Right renal pelvis (tissue), 4 donors: ENCODE measurements at places on chromosomes 3 and 15.

- DNase-seq, result no peak
These were observed 1.8 kb upstream of the SH2D7 start for GRCh38 chr15:78090422-78091063.

GRCh38 chr15:60673918-60674558 lies 195.1 kb upstream of the ICE2 start:
- no peak for DNase-seq

DNA sequence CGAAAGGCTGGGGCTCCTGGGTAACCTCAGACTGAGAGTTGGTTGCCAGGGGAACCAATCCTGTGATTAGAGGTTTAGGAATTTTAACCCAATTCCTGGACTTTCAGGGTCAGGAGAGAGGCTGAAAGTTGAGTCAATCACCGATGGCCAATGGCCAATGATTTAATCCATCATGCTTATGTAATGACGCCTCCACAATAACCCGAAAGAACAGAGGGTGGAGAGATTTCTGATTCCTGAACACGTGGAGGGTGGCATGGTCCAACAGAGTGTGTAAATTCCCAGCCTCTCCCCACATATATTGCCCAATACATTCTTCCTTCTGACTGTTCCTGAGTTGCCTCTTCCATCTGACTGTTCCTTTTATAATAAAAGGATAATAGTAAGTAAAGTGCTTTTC lies 137.2 kb upstream of the CBLB start:
- no peak for DNase-seq

- peak; percentile 56 for DNase-seq
These were observed 90.2 kb downstream of the ANP32A start for GRCh38 chr15:68730471-68730919.

GRCh38 chr3:13073326-13074005 lies at the start of gene IQSEC1:
Gene IQSEC1, minus strand, starts transcription at chr3:13073429. Its CDS starts 415 bp downstream, at chr3:13073014.
- peak; percentile 27 for DNase-seq

DNA sequence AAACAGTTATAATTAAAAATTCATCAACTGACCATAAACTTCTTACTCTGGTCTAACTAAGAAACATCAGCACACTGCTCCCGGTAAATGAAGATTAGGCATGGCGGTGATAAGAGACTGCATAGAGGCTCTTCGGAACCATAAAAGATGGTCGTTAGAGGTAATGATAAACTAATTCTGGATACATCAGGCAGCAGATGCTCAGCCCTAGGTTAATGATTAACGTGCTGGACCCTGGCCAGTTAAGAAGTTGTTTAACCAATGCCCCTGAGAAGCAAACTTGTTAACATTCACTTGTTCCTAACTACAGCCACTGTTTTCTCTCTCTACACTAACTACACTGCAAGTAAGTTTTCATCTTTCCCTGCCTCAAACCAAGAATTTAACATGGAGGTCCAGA lies 111.5 kb downstream of the PDZRN3 start:
- no peak for DNase-seq

GRCh38 chr15:41125063-41125669 lies 9.1 kb upstream of the INO80 start:
- no peak for DNase-seq
